NCI-H1694 treated with DMSO at 0.1 percent for 48 hours (cell line): ENCODE measurements at places on chromosomes 3 and 15.
A peak's percentile ranks its signal among the peaks of the same experiment; 100 is the strongest.

GRCh38 chr3:51706021-51706485 lies 815 bp upstream of the GRM2 start:
- DNase-seq, result no peak

GRCh38 chr15:92565351-92566125 lies 90.0 kb downstream of the FAM174B start:
- no peak for DNase-seq

- no peak for DNase-seq
These were observed 397.3 kb upstream of the RASGRP1 start for GRCh38 chr15:38961931-38962330.

DNA sequence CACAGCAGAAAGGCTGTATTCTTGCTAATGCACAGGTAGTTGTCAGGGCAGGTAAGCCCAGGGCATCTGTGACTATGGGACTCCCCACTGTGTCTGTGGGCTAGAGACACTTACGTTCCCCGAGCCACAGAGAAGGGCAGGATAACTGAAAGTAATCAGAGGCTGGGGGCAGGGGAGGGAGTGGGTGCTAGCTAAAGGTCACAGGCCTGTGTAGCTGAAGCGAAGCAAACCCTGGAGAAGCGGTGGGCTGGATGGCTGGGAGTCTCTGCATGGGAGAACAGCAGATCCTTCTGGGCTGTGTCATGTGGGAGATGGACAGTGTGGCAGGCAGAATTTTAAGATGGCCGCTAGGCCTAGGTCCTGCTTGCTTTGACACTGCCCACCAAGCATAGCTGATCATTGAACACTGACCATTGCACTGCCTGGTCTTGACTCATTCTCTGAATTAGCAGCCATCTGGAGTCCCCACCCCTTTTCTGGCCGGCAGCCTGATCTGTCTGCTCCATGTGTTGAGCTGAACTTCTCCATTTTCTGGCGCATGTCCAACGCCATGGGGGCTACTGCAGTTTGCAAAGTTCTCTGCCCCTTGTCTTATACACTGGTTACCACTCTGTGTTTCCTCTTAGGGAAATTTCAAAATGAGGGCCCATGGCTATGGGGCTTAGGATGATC lies 110.0 kb downstream of the DGKG start:
- DNase-seq, result peak; percentile 78

DNA sequence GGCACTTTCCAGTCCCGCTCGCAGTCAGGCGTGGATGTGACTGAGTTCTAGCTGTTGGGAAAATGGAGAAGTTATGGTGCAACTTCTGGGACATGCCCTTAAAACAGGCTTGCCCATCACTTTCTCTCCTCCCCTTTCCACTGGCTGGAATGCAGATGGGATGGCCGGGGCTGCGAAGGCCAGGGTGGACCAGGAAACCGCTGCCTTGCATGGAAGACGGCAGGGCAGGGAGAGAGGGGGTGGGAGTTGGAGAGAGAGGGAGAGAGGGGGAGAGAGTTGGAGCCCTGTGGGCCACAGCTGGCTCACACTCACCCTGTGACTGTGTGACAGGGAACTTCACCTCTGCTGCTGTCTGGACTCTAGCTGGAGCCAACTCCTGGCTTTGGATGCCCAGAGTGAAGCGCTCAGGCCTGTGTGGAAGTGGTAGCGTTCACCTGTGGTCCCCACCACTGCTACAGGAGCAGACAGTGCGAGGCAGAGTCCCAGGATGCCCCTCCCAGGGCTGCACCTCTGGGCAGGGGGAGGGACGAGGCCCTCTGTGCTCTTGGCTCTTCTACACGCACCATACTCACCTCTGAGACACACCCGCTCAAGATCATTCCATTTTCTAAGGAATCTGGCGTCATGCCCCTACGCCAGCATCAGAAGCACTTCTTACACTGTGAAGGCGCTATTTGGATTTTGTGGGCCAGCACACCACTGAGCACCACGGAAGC lies 36.6 kb downstream of the KLHL25 start:
- no peak for DNase-seq

DNA sequence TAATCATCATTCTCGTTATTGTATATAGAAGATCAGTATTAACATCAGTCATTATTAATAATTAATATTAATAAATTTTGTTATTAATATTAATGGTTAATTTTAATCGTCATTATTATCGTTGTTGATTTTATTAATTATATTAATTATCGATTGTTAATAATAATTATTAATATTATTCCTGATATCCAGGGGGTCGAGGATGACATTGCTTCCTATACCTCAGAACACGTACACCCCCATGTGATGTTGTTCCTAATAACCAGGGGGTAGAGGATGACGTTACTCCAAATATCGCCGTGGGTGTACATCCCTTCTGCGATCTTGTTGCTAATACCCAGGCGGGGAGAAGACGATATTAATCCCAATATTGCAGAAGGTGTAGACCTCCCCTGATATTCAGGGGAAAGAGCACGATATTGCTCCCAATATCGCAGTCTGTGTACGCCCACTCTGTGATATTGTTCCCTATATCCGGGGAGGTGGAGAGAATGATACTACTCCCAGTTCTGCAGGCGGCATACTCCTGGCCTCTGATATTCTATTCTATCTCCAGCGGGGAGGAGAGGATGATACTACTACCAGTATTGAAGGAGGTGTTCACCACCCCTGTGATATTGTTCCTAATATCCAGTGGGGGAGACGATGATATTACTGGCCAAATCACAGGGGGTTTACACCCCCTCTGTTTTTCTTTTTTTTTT lies 22.3 kb upstream of the BMF start:
- DNase-seq, result no peak

DNA sequence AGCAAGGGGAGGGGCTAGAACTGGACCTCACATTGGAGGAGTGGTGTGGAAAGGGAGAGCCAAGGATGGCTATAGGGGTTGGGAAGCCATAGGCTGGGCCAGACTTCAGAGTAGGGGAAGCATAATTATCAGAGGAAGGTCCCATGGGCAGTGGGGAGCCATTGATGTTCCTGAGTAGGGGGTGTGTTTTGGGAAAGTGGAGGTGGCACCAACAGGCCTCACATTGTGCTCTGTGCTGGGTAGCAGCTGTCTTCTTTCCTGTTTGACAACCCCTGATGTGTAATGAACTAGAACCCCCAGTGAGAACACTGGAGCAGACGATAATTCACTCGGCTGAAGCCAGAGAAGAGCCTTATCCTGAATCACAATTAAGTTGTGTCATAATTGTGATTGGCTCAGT lies 41.2 kb downstream of the SLC6A11 start:
- DNase-seq, result no peak

DNA sequence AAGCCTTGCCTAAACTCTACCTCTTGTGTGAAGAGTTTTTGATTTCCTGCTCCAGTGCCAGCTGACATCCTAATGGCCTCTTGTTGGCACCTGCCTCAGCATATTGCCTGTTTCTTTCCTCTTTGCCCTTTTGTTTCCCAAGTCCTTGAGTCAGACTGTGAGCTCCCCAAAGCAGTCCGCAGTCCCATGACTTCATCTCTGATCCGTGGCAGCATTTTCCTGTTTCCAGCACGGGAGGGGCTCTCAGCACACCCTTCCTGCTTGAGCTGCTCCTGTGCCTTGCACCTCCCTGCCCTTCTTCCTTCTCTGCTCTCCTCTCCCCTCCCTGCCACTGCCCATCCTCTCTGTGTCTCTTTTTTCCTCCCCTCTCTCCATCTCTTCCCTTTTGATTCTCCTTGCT lies 179.6 kb downstream of the EPHB1 start:
- DNase-seq, result no peak

GRCh38 chr3:67655364-67656121 lies 1.1 kb upstream of the SUCLG2 start:
- DNase-seq, result no peak

GRCh38 chr3:119774444-119774843 lies 7.5 kb upstream of the NR1I2 start:
- DNase-seq, result no peak
